ENCODE measurements at places on chromosomes 7 and 10. TPM values are rescaled to one million over a fixed set of nuclear protein-coding genes. Genes with fewer than 3 reads are reported as not detected.
A peak's percentile ranks its signal among the peaks of the same experiment; 100 is the strongest.

DNA sequence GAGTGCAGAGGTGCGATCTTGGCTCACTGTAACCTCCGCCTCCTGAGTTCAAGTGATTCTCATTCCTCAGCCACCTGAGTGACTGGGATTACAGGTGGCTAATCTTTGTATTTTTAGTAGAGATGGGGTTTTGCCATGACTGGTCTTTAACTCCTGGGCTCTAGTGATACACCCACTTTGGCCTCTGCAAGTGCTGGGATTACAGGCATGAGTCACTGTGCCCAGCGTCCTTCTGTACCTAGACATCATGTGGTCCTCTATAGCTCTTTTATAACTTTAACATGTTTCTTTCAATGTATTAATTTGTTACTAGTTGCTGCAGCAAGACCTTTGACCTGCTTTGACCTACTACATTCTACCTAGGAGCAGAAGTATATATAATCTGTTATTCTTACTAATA lies 38.7 kb upstream of the BICC1 start:
- no peaks in the 10 kb centered on the region for H3K36me3 ChIP-seq
- no peak for DNase-seq
- H3K27ac ChIP-seq: no peak overlapping the region
- no peak overlapping the region for H3K4me3 ChIP-seq
- peaks cover 10% of the 10 kb centered on the region for H3K4me1 ChIP-seq

GRCh38 chr10:7085147-7085912 lies 325.5 kb downstream of the SFMBT2 start:
- DNase-seq: no peak
- no peak overlapping the region for H3K4me3 ChIP-seq
- H3K27me3 ChIP-seq: no peaks in the 10 kb centered on the region
- no peak overlapping the region for H3K27ac ChIP-seq
- peaks cover 8% of the 10 kb centered on the region for H3K4me1 ChIP-seq
- no peaks in the 10 kb centered on the region for H3K36me3 ChIP-seq

- no peaks in the 10 kb centered on the region for H3K27me3 ChIP-seq
- H3K36me3 ChIP-seq: no peaks in the 10 kb centered on the region
- peak overlapping the region; percentile 90 for H3K27ac ChIP-seq
- H3K4me3 ChIP-seq: peak overlapping the region; percentile 13
- no peak for DNase-seq
Observed at GRCh38 chr7:23105086-23105643, 420 bp upstream of the KLHL7 start.

- no peak overlapping the region for H3K4me3 ChIP-seq
- H3K4me1 ChIP-seq: no peaks in the 10 kb centered on the region
- H3K36me3 ChIP-seq: no peaks in the 10 kb centered on the region
- H3K27ac ChIP-seq: no peak overlapping the region
- no peak for DNase-seq
Observed at GRCh38 chr10:11396311-11396955, 215.0 kb downstream of the USP6NL start.

DNA sequence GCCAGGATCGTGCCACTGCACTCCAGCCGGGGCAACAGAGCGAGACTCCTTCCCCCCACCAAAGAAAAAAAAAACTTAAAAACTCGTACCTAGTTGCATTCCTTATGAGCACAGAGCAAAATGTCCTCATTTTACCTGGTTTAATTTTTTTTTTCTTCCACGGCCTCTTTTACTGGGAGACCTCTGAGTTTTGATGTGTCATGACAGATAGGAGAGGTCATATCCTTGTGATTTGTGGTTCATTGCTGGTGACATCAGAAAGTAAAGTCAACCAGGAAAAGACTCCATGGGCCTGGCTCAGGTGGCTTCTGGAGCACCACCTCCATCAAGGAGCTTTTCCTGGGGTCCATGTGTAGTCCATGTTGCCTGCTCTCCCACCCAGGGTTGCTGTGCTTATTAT lies 26.3 kb downstream of the GTF2I start:
- H3K27ac ChIP-seq: no peak overlapping the region
- no peaks in the 10 kb centered on the region for H3K4me1 ChIP-seq
- no peak overlapping the region for H3K4me3 ChIP-seq
- DNase-seq: no peak

DNA sequence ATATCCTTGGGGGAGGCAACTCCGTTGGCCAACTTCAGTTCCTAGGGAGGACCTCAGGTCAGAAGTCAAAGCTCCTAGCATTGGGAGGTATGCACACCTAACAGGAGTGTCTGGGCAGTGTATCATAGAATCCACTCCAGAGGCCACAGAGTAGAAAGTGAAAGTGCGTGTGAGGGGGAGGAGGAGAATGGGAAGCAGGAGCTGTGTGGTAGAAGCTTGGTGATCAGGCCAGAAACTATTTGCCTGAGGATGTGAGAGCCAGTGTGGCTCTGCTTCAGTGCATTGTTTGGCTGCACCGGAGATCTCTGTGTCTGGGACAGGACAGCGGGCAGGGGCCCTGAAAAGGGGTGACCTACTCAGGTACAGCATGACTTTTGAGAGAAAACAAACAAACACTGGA lies 557.4 kb upstream of the VSTM2A start:
- H3K27me3 ChIP-seq: no peaks in the 10 kb centered on the region
- H3K27ac ChIP-seq: no peak overlapping the region
- DNase-seq: no peak
- no peak overlapping the region for H3K4me3 ChIP-seq
- H3K36me3 ChIP-seq: no peaks in the 10 kb centered on the region
- no peaks in the 10 kb centered on the region for H3K4me1 ChIP-seq

- no peaks in the 10 kb centered on the region for H3K36me3 ChIP-seq
- no peak for DNase-seq
- no peaks in the 10 kb centered on the region for H3K27me3 ChIP-seq
- H3K4me1 ChIP-seq: no peaks in the 10 kb centered on the region
- H3K27ac ChIP-seq: no peak overlapping the region
- H3K4me3 ChIP-seq: no peak overlapping the region
Observed at GRCh38 chr10:65611592-65611991, 1314.2 kb upstream of the LRRTM3 start.

DNA sequence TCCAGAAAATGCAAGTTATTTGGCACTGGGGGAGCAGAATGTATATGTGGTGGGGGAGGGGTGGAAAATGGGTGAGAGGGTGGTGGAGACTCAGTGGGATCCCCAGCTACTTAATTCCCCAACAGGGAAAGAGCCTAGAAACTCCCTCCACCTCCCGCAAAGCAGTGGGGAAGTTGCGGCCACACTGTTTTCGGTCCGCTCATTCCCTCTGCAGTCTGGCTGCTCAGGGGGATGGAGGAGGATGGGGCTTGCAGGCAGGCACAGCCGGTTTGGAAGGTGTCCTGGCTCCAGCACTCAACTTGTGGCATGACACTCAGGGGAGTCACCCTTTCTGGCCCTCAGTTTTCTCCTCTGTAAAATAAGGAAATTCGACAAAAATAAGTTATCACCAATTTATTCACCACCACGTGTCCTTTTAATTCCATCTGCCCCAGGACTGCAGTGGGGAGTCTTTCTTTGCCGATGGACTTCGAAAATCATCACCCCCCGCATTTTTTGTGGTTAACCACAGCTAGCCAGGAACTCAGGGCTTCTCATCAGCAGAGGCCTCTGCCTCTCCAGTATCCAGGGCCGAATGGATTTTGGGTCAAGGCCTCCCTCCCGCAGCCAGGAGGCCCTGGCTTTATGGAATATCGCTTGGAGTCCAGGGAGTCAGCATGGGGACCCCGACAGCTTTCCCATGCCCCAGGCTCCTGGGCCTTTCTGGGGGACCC lies 1.6 kb upstream of the HTRA1 start:
- no peaks in the 10 kb centered on the region for H3K36me3 ChIP-seq
- peaks cover 25% of the 10 kb centered on the region for H3K4me1 ChIP-seq
- DNase-seq: no peak
- no peak overlapping the region for H3K27ac ChIP-seq
- H3K27me3 ChIP-seq: no peaks in the 10 kb centered on the region
- H3K4me3 ChIP-seq: no peak overlapping the region

- H3K27ac ChIP-seq: peak overlapping the region; percentile 54
- peaks cover 59% of the 10 kb centered on the region for H3K4me1 ChIP-seq
- no peaks in the 10 kb centered on the region for H3K27me3 ChIP-seq
- DNase-seq: no peak
- no peak overlapping the region for H3K4me3 ChIP-seq
Observed at GRCh38 chr10:17383801-17384555, 70.4 kb downstream of the ST8SIA6 start.

DNA sequence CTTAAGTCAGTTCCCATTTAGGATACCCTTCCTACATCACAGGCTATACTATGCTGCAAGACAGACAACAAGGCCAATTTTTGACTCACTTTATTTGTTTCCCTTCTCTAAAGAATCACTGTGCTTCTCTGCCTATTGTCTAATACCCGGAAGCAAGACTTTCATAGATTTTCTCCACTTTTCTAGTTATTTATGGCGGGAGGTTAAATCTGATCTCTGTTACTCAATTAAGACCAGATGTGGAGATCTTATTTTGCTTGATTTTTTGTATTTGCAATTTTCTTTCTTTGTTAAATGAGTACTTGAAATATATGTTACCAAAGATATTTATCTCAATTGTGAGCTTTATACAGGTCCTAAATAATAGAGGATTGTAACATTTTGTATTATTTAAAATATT lies 511.5 kb downstream of the ATRNL1 start:
- H3K27me3 ChIP-seq: no peaks in the 10 kb centered on the region
- H3K4me3 ChIP-seq: no peak overlapping the region
- H3K4me1 ChIP-seq: no peaks in the 10 kb centered on the region
- no peak for DNase-seq
- no peak overlapping the region for H3K27ac ChIP-seq
- H3K36me3 ChIP-seq: no peaks in the 10 kb centered on the region

GRCh38 chr7:127730658-127731276 lies 78.8 kb downstream of the SND1 start:
- DNase-seq: no peak
- no peak overlapping the region for H3K4me3 ChIP-seq
- H3K4me1 ChIP-seq: peaks cover 11% of the 10 kb centered on the region
- peaks cover 10% of the 10 kb centered on the region for H3K36me3 ChIP-seq
- no peak overlapping the region for H3K27ac ChIP-seq
- no peaks in the 10 kb centered on the region for H3K27me3 ChIP-seq

- peaks cover 75% of the 10 kb centered on the region for H3K4me1 ChIP-seq
- H3K27ac ChIP-seq: peak overlapping the region; percentile 96
- H3K4me3 ChIP-seq: no peak overlapping the region
- H3K27me3 ChIP-seq: no peaks in the 10 kb centered on the region
- no peaks in the 10 kb centered on the region for H3K36me3 ChIP-seq
- DNase-seq: no peak
Observed at GRCh38 chr7:135207406-135208101, 3.8 kb downstream of the WDR91 start.

- H3K4me3 ChIP-seq: no peak overlapping the region
- H3K36me3 ChIP-seq: no peaks in the 10 kb centered on the region
Observed at GRCh38 chr10:78664929-78665553, 403.7 kb upstream of the ZMIZ1 start.

GRCh38 chr7:2613931-2614600 lies 17.7 kb upstream of the TTYH3 start:
- H3K27ac ChIP-seq: no peak overlapping the region
- H3K36me3 ChIP-seq: no peaks in the 10 kb centered on the region

DNA sequence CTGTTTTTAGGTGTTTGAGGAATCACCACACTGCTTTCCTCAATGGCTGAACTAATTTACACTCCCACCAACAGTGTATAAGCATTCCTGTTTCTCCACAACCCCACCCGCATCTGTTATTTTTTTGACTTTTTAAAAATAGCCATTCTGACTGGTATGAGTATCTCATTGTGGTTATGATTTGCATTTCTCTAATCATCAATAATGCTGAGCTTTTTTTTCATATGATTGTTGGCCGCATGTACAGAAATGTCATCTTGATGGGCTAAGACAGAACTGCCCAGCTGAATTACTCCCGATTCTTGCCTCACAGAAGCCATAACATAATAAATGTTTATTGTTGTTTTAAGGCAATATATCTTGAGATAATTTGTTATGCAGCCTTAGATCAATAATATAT lies 93.1 kb upstream of the DKK1 start:
- no peak overlapping the region for H3K4me3 ChIP-seq
- no peaks in the 10 kb centered on the region for H3K27me3 ChIP-seq
- H3K27ac ChIP-seq: no peak overlapping the region
- H3K36me3 ChIP-seq: no peaks in the 10 kb centered on the region

GRCh38 chr7:158186406-158186805 lies 401.2 kb downstream of the PTPRN2 start:
- H3K4me3 ChIP-seq: no peak overlapping the region
- DNase-seq: no peak
- no peak overlapping the region for H3K27ac ChIP-seq
- H3K36me3 ChIP-seq: no peaks in the 10 kb centered on the region
- H3K4me1 ChIP-seq: no peaks in the 10 kb centered on the region
- H3K27me3 ChIP-seq: no peaks in the 10 kb centered on the region

- peaks cover 32% of the 10 kb centered on the region for H3K4me1 ChIP-seq
- no peaks in the 10 kb centered on the region for H3K27me3 ChIP-seq
- no peak overlapping the region for H3K4me3 ChIP-seq
- no peak for DNase-seq
- H3K27ac ChIP-seq: no peak overlapping the region
Observed at GRCh38 chr7:66758950-66759628, 18.6 kb downstream of the RABGEF1 start.

GRCh38 chr7:31126976-31127375 lies 74.9 kb downstream of the ADCYAP1R1 start:
- no peaks in the 10 kb centered on the region for H3K27me3 ChIP-seq
- H3K36me3 ChIP-seq: no peaks in the 10 kb centered on the region
- DNase-seq: no peak
- no peak overlapping the region for H3K4me3 ChIP-seq
- peaks cover 7% of the 10 kb centered on the region for H3K4me1 ChIP-seq

Gene KRIT1
- total RNA-seq: 58.4 TPM

Gene GPER1
- total RNA-seq: 1.0 TPM

Gene KLF6
- total RNA-seq: 92.1 TPM

Gene TMEM236
- 0.52 TPM for total RNA-seq

Gene WEE2
- not detected for total RNA-seq

Gene PODXL
- total RNA-seq: 36.9 TPM

Gene DENND10
- 29.7 TPM for total RNA-seq

Gene KNDC1
- total RNA-seq: 3.3 TPM

Gene ZNF727
- 2.1 TPM for total RNA-seq

Data from body of pancreas (tissue), 4 donors.